ENCODE measurements at places on chromosomes 3 and 15.

- DNase-seq, result no peak
Measured at GRCh38 chr3:59515966-59516365, 466.1 kb upstream of the CFAP20DC start.

DNA sequence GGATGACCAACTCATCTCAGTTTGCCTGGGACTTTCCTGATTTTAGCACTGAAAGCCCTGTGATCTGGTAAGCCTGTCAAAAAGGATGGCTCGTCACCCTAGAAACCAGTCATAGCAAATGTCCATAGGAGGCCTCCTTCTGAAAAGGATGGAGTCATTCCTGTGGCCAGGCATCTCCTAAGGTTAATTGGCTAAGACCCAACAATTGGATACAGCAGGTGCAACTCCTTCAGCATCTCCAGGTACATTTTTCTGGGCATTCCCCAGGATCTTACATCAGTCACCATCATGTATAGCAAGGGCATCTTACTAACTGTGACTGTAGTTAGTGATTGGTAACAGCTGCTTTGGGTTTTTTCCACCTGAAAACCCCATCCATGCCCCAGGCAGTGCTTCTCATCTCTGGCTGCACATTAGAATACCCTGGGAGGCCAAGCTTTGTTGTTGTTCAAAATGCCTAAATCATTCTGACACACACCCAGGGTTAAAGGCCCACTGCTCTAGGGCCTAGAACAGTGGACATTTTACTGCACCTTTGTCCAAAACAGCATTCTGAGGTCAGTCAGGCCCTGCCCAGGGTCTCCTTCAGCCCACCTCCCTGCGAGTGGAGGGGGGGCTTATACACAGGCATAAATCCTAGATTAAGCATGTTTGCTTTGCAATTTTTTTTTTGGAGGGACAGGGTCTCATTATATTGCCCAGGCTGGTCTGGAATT, 28.3 kb upstream of the GALNT15 start:
- no peak for DNase-seq

- DNase-seq, result no peak
Measured at GRCh38 chr3:52181543-52181942, 16.4 kb upstream of the ALAS1 start.

GRCh38 chr3:9311228-9311627, 51.6 kb upstream of the THUMPD3 start:
- DNase-seq, result no peak

DNA sequence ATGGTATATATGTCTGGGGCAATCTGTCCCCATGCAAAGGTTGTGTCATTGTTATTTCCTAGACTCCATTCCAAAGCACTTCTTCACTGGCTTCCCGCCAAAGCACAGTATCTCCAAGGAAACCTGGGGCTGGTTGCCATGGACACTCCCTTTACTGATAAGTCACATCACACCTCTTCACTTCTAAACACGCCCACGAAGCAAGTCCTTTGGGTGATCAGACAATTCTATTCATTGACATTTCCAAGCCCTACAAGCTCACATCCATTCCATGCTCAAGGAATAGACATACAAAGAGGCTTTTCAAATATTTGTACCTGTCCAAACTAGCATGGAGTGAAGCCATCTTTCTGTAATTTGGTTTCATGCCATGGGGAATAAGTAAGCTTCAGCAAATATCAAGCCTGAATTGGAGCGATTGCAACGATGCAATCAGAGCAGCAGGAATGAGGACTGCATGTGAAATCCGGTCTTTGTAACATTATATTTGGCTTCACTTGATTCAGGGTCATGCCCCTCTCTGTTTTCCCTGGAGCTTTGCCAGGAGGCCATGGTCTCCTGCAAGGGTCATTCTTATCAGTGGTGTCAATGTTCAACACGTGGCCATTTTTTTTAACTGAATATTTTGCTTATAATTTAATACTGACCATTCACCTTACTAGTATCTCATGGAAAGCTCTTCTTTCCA, 201.6 kb upstream of the TMC3 start:
- DNase-seq, result no peak

- no peak for DNase-seq
Measured at GRCh38 chr3:143443851-143444331, 324.3 kb downstream of the CHST2 start.

GRCh38 chr3:150840802-150841515, 64.3 kb downstream of the MINDY4B start:
- no peak for DNase-seq

DNA sequence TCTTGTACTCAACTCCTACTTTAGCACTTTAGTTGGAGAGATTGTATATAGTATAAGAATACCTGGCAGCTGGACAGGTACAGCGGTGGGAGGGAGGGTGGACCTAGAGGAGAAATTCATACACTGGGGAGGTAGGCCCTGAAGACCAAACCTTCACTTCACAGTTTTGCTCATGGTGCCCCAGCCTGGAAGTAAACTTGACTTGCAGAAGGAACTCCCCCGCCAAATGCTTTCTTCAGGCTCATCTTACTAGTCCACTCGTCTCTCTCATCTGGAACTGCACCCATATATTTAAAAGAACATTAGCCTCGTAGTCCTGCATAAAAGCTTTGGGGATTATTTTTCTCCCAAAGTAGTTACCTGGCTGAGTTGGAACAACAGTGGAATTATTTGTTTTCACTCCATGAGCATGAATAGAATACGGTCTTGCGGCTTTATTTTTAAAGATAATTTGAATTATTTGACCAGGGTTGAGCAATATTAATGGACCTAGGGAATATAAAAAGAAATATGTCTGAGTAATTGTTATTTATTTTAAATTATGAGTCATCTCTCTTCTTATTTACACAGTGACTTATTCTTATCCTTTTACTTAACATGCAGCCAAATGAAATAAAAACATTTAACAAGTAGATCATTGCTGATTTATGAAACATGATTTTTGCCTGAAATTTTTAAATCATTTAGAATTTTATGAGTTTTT, 25.5 kb upstream of the CP start:
- no peak for DNase-seq

- DNase-seq, result no peak
Measured at GRCh38 chr3:12188328-12188648, 29.6 kb upstream of the TIMP4 start.

DNA sequence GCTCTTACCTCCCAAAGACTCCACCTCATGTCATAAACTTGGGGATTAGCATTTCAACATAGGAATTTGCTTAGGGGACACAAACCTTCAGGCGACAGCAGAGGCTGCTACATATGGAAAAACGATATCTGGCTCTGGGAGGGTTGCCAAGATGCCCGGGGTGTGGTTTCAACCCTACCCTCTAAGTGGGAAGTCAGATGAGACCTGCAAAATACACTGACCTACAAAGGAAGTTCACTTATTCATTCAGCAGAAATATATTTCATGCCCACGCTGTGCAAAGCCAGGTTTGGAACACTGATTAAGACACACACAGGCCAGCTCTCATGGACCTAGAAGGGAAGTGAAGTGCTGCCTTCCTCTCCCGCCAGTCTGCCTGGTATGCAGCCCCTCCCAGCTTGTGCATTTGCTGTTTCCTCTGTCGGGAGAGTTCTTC, 239.3 kb downstream of the FEZF2 start:
- DNase-seq, result no peak

- DNase-seq, result no peak
Measured at GRCh38 chr3:150890295-150890694, 14.9 kb downstream of the MINDY4B start.

GRCh38 chr3:53624061-53624857, 129.8 kb downstream of the CACNA1D start:
- no peak for DNase-seq

GRCh38 chr15:73464602-73465001, 21.6 kb downstream of the REC114 start:
- no peak for DNase-seq

- no peak for DNase-seq
Measured at GRCh38 chr3:43522727-43523362, 99.0 kb downstream of the ANO10 start.

GRCh38 chr3:124934577-124934976, at the start of gene MUC13:
Gene MUC13 (minus strand): TSS chr3:124934751. CDS start chr3:124934712, 39 bp downstream.
- no peak for DNase-seq

- DNase-seq, result no peak
Measured at GRCh38 chr3:52029053-52029452, 27.3 kb downstream of the DUSP7 start.

GRCh38 chr15:69557707-69558409, 105.2 kb downstream of the RPLP1 start:
- no peak for DNase-seq

GRCh38 chr3:136938334-136938733, 19.4 kb upstream of the IL20RB start:
- no peak for DNase-seq

DNA sequence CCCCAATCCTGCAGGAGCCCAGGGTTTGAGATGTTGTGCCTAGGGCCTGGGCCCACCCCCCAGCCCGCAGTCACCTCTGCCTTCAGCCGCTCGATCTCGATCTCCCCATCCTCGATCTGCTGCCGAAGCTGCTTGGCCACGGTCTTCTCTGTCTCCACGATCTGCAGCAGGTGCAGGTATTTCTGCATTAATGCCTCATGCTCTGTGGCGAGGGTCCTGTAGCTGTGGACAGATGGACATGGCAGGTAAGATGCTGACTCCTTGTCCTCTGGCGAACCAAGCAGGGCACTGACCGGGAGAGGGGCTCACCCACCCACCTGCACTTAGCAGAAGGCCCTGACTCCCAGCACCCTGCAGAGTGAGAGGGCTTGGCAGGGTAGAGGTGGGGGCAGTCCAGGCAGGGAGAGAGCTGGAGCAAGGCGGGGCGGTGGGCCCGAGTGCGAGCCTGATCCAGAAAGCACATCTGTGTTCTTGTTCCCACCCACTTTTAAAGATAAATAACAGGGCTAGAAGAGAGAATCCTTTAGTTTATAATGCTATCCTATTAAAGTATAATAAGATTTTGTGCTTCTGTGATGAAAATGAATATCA, 32.2 kb downstream of the RASGRF1 start:
- DNase-seq, result no peak

DNA sequence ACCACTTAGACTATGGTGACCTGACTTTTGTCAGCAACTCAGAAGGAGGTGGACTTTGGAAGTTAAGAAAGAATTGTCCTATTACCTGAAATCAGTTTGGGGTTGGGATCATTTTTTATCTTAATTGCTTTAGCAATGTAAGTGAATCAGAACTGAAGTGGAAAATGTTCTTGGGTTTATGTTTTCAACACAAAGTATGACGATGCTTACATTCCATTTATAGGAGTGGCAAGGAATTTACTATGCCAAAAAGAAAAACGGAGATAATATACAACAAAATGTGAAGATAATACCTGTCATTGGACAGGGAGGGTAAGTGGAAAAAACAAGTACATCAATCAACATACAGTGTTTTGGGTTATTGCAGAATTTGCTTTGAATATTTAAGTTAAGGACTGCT, 116.1 kb downstream of the PDE8A start:
- DNase-seq, result no peak

DNA sequence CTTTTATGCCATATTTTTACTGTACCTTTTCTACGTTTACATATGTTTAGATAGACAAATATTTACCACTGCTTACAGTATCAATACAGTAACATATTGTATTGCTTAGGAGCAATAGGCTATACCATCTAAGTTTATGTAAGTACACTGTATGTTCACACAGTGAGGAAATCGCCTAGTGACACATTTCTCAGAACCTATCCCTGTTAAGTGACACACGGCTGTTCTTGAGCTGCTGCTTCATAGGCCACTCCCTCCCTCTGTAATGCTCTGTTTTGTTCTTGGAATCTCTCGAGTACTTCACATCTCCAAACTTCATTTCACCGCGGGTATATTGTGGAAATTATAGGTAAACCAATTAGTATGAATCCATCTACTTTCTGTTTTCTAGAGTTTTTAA, 13.4 kb upstream of the SELENOT start:
- no peak for DNase-seq

GRCh38 chr15:70528816-70529215, 234.5 kb downstream of the UACA start:
- DNase-seq, result no peak

GRCh38 chr15:76035593-76035992, 23.4 kb upstream of the NRG4 start:
- no peak for DNase-seq

DNA sequence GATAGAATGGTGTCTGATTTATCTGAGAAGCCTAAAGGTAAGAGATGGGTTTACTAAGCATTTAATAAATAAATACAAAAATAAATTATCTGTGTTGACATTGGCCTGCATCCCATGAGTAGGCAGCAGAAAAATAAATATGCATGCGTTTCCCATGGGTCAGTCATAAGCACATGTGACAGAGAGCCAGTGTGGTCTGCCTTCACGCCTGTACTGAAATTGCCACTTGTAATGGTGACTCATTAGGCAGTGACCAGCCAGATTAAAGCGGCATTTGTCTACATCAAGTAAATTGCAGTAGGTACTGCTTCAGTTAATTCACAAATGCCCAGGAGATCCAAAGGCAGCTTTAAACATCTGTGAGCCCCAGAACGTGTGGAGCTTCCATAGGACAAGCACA, 399.6 kb downstream of the NAALADL2 start:
- no peak for DNase-seq

DNA sequence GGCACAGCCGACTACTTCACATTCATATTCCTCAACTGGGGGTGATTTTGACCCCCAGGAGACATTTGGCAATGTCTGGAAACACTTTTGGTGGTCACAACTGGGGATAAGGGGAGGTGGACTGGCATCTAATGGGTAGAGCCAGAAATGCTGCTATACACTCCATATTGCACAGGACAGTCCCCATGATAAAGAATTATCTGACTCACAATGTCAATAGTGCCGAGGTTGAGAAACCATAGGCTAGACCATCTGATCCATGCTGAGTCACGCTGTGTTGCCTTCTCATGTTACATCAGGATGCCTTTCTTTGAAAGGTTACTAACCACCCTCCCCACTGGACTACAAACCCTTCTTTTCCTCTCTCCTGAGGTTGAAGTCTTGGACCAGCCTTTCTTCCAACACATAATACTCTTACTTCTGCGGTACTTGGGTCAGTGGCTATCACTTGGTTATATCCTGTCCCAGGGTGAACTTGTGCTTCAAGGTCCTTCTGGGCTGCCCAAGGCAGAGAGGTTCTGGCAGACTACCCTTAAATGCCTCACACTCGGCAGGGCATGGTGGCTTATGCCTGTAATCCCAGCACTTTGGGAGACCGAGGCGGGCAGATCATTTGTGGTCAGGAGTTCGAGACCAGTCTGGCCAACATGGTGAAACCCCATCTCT, 68.8 kb downstream of the CTNNB1 start:
- DNase-seq, result no peak

GRCh38 chr3:112074616-112075497, 11.3 kb upstream of the C3orf52 start:
- DNase-seq, result no peak

- DNase-seq, result no peak
Measured at GRCh38 chr3:55888282-55888885, 401.3 kb upstream of the WNT5A start.

DNA sequence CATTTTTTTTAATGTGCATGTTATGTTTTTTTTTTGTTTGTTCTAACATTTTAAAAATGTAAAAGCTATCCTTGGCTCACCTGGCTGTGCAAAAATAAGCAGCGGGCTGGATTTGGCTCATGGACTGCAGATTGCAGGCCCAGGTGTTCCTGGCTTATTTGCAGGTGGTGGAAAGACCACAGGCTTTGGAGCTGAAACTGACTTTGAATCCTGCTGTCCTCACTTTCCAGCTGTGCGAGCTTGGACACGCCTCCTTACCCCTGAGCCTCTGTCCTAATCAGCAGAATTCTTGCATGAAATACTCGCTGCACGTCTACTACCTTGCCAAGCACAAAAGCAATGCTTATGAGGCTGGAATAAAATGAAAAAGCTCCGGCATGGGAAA, 188.7 kb upstream of the TPM1 start:
- no peak for DNase-seq

All from cortex of kidney (tissue), 1 donor.